A172 (cell line): ENCODE measurements at places on chromosomes 13 and 19.

DNA sequence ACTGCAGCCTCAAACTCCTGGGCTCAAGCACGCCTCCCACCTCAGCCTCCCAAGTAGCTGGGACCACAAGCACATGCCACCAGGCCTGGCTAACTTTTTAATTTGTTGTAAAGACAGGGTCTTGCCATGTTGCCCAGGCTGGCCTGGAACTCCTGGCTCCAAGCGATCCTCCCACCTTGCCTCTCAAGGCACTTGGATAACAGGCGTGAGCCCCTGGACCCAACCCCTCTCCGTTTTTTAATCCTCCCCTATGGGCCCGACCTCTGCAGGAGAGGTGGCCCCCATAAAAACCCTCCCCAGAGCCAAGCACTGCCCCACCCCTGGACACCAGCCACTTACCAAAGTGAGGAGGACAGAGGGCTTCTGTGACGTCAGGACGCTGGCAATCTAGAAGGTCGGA lies 28.6 kb downstream of the PEPD start:
- DNase-seq = no peak

- no peak for DNase-seq
Measured at GRCh38 chr13:112140366-112140765, 73.4 kb downstream of the SOX1 start.

DNA sequence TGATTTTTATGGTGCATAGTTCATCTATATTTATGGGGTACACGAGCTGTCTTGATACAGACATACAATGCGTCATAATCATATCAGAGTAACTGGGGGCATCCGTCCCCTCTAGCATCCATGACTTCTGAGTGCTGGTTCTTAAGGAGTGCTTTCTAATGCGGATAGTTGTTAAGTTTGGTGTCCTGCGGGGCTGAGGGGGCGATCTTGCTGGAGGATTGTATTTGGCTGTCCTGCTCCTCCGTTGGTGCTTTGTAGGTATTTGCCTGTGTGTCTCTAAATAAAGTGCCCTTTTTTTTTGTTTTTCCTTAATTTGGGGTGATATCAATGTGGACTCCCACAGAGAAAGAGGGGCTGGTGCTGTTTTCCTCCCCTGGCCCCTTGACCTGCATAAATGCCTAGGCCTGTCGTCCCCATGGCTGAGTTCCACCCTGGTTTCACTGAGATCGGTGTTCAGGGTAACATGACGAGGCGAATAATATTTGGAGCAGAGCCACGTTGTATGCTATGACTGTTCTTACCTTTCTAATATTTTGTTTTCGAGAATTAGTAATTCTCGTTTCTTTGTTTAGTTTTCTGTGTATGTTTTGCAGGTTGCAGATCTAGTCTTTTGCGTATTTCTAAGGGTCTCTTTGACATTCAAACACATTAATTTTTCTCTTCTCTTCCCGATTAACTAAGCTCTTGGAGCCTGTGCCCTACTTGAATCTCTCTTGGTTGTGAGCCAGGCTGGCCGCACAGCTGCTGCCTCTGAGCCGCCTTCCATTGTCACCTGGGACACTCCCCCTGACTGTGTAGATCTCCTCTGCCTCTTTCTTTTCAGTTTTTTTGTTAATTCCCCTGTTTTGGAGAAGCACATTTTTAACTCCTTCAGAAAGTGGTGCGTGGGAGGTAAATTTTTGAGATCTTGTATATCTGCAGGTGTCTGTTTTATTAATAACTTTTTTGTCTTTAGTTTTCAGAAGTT lies 100.3 kb downstream of the ARHGEF7 start:
- DNase-seq = no peak

- no peak for DNase-seq
Measured at GRCh38 chr13:49530457-49530856, 34.7 kb downstream of the PHF11 start.

- DNase-seq = no peak
Measured at GRCh38 chr19:2255112-2255845, 938 bp downstream of the JSRP1 start.
